ENCODE measurements at places on chromosomes 16 and 17. TPM values are rescaled to one million over a fixed set of nuclear protein-coding genes. Genes with fewer than 3 reads are reported as not detected.

Gene AMDHD2
- 74.3 TPM for total RNA-seq

Gene ABCA8
- total RNA-seq: 231 TPM

Gene TBX2
- 4.1 TPM for total RNA-seq

DNA sequence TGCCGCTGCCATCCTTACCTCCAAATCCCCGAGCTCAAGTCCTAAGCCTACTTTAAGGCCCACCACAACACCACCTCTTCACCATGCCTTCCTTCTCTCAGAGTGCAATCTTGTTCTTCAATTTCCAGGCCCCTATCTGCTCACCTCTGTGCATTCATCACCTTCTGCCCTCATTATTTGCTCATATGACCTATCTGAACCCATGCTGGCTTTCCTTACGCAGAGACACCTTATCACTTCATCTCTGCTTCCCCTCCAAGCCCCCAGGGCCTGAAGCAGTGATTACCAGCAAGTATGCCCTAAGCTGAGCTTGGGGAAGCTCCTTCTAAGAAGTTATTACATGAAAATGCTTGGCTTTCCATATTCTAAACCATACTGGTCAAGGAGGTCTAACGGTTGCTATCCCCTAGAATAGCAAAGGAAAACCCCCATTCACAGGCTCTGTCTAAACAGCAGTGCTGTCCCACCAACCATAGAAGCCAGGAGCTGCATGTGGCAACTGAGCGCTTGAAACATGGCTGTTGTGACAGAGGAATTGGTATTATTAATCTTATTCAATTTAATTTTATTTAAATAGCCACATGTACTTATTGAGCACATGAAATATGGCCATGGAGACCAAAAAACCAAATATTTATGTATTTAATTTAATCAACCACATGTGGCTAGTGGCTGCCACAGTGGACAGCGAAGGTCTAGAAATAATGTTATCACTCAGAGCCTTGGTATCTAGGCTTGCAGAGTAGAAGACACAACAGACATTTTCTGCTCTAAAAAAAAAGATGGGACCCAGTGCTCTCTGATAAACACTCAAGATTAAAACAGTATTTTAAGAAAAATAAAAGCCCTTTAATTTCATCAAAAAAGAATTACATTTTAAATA, 13.9 kb downstream of the USP7 start:
- no peak for DNase-seq

DNA sequence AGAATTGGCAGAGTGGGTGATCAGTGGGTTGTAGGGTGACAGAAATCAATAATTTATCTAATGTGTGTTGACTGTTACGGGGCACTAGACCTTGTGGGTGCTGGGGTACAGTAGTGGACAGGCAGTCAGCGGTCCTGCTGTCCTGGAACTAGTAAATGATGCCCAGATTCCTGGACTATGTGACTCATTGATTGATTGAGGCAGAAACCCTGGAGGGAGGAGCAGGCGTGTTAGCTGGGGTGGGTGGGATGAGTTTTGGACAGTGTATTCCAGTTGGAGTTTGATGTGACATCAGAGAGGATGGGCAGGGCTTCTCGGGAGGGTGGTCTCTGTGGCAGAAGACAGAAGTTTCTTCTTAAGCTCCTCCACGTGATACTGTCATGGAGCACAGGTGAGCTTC, 24.4 kb downstream of the PRMT7 start:
- DNase-seq: peak; percentile 24

- no peak for DNase-seq
Measured at GRCh38 chr17:78873519-78874340, 29.3 kb downstream of the CEP295NL start.

- peak; percentile 67 for DNase-seq
Measured at GRCh38 chr16:16096121-16096857, 127.0 kb downstream of the ABCC6 start.

DNA sequence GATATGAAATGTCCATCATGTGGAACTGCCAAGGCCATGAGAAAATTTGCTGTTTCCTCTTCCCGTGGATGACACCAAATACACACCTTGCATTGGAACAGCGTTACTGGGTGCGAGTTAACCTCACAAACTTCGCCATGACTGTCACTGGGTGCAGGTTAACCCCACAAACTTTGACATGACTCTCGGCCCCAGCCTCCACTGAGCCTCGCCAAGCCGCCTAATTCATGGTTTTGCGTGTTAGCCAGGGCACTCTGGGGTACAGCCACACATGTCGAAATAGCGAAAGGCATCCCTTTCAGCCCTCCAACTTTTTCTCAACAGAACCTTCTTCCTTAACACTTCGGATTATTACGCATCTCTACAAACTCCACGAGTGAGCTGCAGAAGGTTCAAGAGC, 10.6 kb upstream of the KCTD5 start:
- DNase-seq: no peak

DNA sequence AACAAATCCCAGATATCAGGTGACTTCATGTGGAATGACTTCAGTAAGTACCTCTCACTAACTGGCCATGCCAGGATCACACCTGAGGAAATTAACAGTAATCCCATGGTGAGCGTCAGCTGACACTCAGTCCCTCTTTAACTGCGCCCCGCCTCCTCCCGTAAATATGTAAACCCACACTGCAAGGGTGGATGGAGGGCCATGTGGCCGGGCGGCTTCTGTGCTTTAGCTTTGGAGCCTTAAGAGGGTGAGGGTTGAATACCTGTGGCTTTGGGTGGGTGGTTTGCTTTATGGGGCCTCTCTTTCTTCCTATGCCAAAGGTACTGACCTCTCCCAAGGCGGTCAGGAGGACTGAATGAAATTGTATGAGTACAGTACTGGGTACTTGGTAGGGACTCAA, 141.7 kb downstream of the MRM1 start:
- DNase-seq: no peak
